NCI-H2081 (cell line): ENCODE measurements at places on chromosomes 7 and 10.
A peak's percentile ranks its signal among the peaks of the same experiment; 100 is the strongest.

GRCh38 chr10:6667679-6668270, 87.7 kb upstream of the PRKCQ start:
- peak; percentile 49 for DNase-seq

GRCh38 chr7:129167817-129168216, 20.6 kb upstream of the SMO start:
- no peak for DNase-seq

DNA sequence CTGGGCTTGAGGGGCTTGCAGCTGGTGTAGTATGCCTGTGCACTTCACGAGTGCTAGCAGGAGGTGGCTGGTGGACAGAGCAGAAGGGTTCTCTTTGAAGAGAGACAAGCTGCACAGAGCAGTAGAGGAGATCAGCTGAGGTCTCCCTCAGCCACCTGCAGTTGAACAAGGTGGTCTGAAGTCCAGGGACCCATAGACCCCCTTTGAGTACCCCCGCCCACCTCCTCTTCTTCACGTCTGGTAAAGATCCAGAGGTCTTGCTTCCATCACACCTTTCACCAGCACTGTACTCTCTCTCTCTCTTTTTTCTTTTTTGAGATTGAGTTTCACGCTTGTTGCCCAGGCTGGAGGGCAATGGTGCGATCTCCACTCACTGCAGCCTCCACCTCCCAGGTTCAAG, 157.2 kb downstream of the GFRA1 start:
- DNase-seq = no peak

GRCh38 chr10:32315424-32315823, 31.5 kb downstream of the EPC1 start:
- DNase-seq = no peak

DNA sequence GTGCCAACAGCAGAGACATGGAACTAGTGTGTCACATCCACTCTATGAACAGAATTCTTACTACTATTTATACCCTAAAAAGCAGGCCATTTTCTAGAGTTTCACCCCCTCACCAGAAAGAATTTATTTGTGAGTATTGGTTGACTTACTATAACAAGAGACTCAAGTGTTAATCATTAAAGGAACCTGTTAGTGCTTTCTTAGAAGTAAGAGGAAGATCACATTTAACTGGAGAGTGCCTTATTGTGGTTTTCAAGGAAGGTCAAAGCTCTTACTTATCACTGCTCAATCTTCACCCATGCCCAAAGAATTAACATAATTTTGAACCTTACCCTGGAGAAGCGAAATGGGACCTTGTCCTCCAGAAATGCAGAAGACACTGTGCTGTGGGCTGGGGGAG, 169.3 kb upstream of the PRSS1 start:
- no peak for DNase-seq

GRCh38 chr10:16195894-16196293, 240.9 kb upstream of the PTER start:
- DNase-seq = no peak

DNA sequence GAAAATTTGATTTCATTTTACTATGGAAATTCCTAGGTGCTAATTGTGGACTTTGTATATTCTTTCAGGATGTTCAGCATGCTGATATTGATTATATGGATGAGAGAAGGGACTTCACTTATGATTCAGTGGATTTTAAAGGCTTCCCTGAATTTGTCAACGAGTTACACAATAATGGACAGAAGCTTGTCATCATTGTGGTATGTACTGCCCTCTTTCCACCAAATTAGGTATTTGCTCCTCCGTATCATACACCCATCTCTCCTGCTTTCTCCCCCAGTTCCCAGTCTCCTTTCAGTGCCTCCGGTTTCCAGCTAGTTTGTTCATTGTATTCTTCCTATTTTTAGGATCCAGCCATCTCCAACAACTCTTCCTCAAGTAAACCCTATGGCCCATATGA, 34.6 kb downstream of the MGAM start:
- DNase-seq = no peak

GRCh38 chr10:95756041-95756761, at the start of gene ENTPD1:
TSS of gene ENTPD1 (plus strand) at chr10:95756163. CDS start at chr10:95756240, 77 bp downstream.
- DNase-seq = no peak

- no peak for DNase-seq
Measured at GRCh38 chr10:96606216-96606615, 19.4 kb upstream of the TM9SF3 start.

DNA sequence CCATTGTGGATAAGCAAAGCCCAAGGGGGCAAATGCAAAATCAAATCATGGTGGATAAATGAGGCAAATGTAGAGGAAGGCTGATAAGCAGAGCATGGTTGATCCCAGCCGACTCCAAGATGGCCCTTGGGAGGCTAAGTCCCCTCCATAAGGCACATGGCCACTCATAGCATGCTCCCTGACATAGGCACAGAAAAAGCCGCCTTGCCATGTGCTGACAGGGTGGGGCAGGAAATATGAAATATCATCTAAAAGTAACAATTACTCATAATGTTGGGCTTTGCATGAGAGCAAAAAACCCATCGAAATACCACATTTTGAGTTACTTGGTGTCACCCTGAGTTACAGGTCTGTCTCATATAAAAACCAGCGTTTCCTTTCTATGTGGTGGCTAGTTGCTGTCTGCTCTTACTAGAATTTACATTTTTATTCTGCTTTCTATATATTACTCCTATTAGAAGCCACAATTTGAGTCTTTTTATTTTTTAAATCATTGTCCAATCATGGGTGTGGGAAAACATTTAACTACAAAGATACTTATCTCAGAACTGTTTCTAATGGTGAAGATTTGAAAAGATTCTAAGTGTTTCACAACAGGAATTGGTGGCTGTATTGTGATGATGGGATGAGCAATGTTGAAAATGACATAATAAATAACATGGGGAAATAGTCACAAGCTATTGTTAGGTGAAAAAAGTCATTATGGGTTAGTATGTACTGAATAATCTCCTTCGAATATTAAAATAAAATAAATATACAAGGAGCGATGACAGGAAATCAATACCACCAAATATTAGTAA, 102.7 kb downstream of the CUBN start:
- DNase-seq = no peak

DNA sequence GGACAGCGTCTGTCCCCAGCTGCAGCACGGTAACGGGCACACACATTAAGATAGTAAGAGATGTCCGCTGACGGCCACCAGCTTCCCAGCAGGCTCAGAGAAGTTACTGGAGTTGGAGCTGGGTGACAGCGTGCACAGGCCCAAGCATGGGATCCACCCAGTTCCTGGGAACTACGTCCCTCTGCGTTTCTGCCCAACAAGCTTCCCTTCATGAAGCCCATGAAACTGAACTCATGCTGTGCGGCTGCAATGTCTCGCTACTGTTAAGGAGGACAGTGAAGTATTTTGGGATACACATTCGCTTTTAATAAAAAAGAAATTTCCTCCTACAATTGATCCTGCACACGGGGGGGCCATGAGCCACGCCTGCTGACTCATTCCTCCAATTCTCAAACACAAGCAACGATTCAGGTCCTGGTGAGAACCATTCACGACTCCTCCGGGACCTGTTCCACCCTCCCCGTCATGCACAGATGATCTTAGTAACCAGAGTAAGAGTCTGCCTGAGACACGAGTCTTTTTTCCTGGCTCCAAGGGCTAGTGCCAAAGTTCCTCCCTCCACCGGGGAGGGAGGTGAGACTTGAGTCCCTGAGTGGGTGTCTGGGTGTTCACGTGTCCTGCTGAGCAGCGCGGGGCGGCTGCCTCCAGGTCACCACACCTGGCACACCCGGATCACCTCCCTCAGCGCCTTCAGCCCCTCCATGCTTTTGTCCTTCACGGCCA, 2.6 kb downstream of the PSMG3 start:
- DNase-seq = peak; percentile 48

GRCh38 chr7:82264783-82265305, 178.7 kb downstream of the CACNA2D1 start:
- peak; percentile 47 for DNase-seq

GRCh38 chr10:43899224-43899959, 250.7 kb upstream of the ZNF32 start:
- no peak for DNase-seq

GRCh38 chr10:97355571-97355975, 21.0 kb upstream of the FRAT2 start:
- no peak for DNase-seq

GRCh38 chr10:100006243-100006886, 3.4 kb downstream of the DNMBP start:
- no peak for DNase-seq

GRCh38 chr10:110506448-110506847, 8.7 kb downstream of the DUSP5 start:
- no peak for DNase-seq

- no peak for DNase-seq
Measured at GRCh38 chr10:92598321-92598720, 5.4 kb downstream of the KIF11 start.

- no peak for DNase-seq
Measured at GRCh38 chr10:75010373-75010772, 101.1 kb upstream of the SAMD8 start.

- DNase-seq = no peak
Measured at GRCh38 chr10:31133251-31133791, 101.7 kb upstream of the ZNF438 start.

- no peak for DNase-seq
Measured at GRCh38 chr10:22621726-22622125, 92.7 kb downstream of the PIP4K2A start.

GRCh38 chr10:13053794-13054462, 46.0 kb upstream of the OPTN start:
- DNase-seq = no peak

DNA sequence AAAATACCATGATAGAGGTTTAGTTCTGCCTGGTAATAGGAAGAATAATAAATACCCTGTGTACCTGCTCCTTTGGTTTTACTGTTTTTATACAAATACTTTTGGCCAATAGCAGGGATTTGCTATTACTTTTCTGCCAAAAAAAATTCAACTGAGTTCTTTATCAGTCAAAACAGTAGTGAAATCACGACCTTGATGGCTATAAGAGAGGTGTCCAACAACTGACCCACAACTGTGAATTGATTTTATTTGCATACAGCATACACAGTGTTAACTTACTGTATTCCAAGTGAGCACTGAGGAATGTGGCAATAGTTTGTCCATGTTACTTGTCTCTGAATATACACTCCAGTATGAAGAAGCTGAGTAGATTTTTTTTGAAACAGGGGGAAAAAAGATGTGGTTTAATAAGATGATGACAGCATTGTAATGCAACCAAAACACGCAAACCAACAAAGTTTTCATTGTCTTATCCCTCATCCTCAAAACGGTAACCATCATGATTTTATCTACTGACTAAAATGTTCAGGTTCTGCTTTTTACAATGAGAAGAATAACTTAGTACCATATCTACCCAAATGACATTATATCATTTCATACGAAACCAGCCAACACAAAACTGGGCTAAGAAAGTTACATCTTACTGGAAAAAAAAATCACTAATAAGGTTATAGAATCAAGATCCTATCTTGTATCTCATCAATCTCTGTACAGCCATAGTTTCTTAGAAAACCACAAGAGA, 63.3 kb downstream of the GSAP start:
- DNase-seq = no peak

GRCh38 chr10:79031723-79032122, 37.0 kb upstream of the ZMIZ1 start:
- DNase-seq = no peak

DNA sequence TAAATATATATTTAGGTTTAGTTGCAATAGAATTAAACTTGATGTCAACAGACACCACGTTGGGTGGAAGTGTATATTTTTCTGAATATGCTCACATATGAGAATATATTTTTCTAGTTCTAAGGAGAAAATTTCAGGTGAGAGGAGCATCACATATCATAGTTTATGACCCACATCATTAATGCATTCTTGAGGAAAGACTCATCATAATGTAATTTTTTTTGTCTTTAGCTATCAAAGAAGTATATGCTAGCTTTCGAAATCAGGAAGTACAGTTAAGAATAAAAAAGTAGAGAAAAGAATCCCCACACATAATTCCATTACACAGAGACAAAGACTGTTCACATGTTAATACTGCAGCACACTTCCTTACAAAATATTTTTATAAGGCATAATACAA, 30.4 kb downstream of the A1CF start:
- DNase-seq = no peak

- no peak for DNase-seq
Measured at GRCh38 chr10:126397156-126397555, 8.9 kb upstream of the ADAM12 start.

- DNase-seq = no peak
Measured at GRCh38 chr7:138667535-138668228, 33.5 kb downstream of the SVOPL start.

GRCh38 chr7:87144173-87144657, 8.0 kb upstream of the DMTF1 start:
- DNase-seq = no peak

- DNase-seq = no peak
Measured at GRCh38 chr10:80700252-80700651, 162.6 kb downstream of the SH2D4B start.

DNA sequence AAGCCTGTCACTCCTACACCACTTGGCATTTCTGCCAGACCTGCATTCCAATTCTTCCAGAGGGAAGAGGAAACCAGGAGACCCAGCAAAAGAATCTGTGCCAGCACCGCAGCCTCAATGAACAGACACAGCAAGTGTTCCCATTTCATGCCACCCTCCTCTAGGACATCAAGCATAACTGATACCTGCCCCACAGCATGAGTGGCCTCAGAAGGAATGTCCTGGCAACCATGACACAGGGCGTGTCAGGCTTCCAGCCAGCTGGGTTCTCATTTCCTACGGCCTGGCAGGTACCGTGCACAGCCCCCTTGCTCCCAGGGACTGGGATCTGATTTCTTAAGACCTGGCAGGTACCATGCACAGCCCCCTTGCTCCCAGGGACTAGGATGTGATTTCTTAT, 7.8 kb downstream of the MAD1L1 start:
- no peak for DNase-seq

DNA sequence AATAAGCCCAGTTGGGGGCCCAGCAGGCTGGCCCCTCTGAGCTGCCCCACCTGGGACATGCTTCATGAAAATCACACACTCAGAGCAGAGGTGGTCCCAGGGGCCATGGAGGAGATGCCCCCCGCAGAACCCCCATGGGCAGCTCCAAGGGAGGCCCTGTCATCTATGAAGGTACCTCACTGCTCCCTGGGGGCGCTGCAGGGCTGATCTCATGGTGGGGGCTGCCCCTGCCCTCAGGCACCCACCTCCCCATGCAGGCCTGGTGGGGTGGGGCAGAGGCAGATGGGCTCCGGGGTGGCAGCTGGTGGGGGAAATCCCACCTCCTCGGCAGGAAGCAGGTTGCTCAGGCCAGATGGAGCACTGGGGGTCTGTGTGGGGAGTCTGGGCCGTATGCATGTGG, 60.5 kb downstream of the YKT6 start:
- no peak for DNase-seq

- no peak for DNase-seq
Measured at GRCh38 chr10:43235070-43235900, 31.6 kb downstream of the RASGEF1A start.

GRCh38 chr10:5668429-5668828, 2.0 kb upstream of the ASB13 start:
- no peak for DNase-seq

DNA sequence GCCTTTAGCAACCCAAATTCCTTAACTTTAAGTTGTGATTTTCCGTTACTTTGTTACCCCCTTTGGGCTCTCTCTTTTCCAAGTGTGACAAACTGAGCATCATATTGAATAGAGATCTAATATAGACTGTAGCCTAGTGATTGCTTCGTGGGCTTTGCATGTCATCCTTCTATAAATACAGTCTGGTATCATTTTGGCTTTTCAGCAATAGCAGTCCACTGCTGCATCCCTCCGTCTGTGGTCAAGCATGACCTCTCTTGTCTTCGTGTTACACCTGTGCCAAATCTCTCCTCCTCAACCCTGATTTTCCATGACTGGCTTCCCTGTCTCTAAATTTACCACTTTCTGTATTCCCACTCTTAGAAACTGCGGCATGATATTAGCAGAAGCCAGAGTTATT, 53.8 kb upstream of the AGK start:
- no peak for DNase-seq
